Kidney capillary endothelial cell (primary cell): ENCODE measurements at places on chromosomes 11 and 22.

DNA sequence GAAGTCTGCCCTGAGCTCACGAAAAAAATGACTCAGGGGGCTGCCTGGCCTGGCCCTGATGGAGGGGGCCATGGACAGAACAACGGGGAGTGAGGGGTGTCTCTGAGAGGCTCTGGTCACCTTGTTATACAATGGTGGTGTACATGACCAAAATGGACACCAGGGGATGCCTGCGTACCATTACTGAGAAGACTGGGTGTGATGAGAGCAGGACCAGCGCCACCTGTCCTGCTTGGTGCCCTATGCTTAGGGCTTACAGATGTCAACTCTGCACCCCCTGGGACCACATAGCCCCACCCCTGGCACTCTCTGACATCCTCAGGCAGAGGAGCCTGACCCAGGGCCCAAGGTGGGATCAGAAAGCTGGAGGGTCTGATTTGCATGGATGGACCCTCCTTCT lies 104.8 kb downstream of the ZNF280B start:
- DNase-seq: no peak

GRCh38 chr11:113261709-113262475 lies 52.5 kb upstream of the TTC12 start:
- no peak for DNase-seq

- no peak for DNase-seq
Measured at GRCh38 chr11:36229091-36229705, 60.0 kb downstream of the COMMD9 start.

DNA sequence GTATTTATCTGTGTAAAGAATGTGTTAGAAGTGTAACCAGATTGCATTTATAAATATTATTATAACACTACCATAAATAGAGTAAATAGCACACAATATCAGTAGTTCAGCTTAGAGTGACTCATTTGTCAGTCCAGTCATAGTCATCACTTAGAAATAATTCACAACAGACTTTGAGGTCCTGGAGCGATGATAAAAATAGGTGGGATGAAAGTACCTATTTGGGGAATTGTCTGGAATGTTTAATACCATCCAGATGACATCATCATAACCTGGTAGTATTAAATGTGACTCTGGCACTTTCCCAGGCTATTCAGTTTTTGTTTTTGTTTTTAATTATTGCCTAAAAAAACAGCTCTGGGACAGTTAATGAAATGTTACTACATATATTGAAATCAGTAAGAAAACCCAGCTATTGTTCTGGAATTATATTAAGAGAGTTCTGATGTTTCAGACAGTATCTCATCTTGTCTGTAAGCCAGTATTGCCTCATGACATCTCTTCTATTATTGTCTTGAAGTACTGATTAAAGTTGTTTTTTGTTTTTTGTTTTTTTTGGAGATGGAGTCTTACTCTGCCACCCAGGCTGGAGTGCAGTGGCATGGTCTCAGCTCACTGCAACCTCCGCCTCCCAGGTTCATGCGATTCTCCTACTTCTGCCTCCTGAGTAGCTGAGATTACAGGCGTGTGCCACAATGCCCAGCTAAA lies 74.8 kb downstream of the SIK2 start:
- peak; percentile 42 for DNase-seq

- DNase-seq: no peak
Measured at GRCh38 chr11:3614742-3615171, 27.0 kb downstream of the ART5 start.
